ENCODE measurements at places on chromosomes 2 and 18.

- DNase-seq = no peak
Observed at GRCh38 chr2:16404551-16405300, 260.9 kb downstream of the CYRIA start.

- DNase-seq = no peak
Observed at GRCh38 chr18:3722649-3723433, 272.9 kb downstream of the TGIF1 start.

DNA sequence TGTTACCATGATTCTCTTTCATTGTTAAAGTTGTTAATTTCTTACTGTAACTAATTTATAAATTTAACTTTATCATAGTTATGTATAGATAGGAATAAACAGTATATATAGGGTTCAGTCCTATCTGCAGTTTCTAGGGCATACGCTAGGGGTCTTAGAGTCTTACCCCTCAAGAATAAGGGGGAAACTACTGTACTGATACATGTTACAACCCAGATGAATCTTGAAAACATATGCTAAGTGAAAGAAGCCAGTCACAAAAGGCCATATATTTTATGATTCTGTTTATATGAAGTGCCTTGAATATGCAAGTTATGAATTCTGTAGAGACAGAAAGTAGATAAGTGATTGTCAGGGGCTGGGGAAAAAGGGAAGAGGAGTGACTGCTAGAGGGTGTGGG lies 52.4 kb downstream of the RTN4 start:
- no peak for DNase-seq

GRCh38 chr2:157691131-157691530 lies 62.5 kb upstream of the ACVR1C start:
- DNase-seq = no peak

DNA sequence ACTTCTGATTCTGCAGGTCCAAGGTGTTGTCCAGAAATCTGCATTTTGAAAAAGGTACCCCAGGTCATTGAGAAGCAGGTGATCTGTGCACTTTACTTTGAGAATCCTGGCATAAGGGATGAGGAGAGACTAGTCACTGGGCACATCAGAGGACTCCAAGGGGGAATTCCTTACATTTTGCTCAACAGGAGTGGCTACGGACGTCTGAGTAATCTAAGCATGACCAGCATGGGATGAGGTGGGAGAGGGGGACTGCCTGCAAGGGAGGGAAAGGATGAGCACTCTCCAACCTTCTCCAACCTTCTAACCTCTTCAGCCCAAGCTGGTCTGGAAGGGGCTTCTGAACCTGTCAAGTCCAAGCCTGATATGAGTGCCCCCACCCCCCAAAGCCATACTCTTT lies 55.5 kb downstream of the MARCHF4 start:
- no peak for DNase-seq

DNA sequence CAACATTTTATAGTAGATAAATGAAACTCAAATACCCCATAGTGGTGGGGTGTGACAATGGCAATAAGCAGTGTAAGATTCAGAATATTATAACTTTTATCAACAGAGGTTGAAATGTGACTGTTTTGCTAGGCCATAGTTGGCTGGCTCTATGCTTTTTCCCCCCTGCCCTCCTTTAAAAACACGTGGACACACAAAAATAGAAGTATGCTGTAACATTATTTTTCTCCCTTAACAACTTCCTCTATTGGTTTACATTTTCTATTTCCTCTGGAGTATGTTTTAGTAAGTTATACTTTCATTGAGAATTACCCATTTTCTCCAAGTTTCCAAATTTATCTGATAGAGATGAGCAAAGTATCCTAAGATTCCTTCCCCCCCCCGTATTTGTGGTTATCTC lies 31.1 kb downstream of the NDUFAF7 start:
- no peak for DNase-seq

DNA sequence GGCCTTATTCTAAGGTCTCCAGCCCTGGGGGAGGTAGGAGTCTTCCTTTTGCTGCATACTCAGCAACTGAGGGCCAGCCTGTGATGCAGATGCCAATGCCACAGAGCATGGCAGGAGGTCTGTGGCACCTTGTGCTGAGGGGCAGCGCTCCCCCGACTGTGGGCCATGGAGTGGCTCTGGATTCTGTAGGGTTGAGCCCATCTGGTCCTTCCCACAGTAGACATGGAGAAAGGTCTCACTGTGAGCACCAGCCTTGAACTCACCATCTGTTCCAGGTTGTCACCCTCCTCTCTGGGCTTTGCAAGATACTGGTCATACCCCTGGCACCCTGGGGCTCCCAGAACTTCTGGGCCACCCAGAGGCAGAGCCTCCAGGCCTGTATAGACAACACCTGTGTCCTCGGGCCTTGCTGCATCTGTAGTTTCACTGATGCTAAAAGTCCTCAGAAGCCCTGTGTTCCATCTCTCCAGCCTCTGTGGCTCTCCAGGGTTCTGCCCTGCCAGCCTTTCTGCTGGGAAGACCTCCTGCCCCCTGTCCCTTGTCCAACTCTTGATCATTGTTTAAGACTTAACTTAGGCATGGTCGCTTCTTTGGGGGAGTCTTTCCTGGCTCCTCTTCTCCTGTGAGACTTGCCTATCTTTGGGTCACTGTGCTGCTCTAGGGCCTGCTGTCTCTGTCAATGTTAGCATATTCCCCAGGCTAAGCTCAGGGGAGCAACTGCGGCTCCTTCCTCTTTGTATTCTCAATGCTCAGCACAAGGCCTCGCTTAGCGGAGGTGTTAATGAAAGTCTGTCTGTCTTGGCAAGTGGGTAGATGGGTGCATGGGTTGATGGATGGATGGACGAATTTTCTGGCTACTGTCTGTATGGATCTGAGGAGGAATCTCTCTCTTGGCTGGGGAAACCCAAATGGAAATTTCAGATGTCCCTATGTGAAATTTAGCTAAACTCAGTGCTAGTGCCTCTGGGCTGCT lies 160.9 kb downstream of the DYSF start:
- no peak for DNase-seq

DNA sequence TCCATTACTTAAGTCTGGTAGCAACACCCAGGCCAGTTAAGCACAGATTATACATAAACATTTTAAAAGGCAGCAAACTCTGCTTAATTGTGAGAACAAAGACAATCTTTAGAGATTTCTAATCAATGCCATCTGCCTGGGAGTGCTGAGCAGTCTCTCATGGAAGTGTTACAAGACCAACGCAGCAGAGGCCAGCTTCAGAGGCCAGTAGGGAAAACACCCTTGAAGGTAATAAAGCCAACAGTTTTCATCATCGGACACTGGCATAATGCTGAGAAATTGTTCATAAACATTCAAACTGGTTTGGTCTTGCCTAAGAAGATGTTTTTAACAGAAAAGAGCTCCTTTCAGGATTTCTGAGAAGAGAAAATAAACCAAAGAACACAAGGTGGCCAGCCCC lies 35.0 kb downstream of the EPB41L3 start:
- no peak for DNase-seq

GRCh38 chr2:170340693-170341068 lies 162.7 kb downstream of the MYO3B start:
- DNase-seq = no peak

DNA sequence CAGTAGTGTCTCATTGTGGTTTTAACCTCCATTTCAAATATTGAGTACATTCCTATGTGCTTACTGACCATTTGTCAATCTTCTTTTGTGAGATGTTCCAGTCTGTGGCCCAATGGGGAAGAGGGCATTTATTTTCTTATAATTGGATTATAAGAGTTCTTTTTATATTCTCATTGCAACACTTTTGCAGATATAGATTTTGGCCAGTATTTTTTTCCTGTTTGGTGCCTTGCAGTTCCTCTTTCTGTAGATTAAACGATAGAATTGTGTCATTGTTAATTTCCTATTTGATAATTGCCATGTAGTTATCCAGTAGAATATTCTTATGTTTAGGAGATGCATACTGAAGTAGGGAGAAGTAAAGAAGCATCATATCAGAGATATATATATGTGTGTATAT lies 56.4 kb upstream of the CYTIP start:
- DNase-seq = no peak

DNA sequence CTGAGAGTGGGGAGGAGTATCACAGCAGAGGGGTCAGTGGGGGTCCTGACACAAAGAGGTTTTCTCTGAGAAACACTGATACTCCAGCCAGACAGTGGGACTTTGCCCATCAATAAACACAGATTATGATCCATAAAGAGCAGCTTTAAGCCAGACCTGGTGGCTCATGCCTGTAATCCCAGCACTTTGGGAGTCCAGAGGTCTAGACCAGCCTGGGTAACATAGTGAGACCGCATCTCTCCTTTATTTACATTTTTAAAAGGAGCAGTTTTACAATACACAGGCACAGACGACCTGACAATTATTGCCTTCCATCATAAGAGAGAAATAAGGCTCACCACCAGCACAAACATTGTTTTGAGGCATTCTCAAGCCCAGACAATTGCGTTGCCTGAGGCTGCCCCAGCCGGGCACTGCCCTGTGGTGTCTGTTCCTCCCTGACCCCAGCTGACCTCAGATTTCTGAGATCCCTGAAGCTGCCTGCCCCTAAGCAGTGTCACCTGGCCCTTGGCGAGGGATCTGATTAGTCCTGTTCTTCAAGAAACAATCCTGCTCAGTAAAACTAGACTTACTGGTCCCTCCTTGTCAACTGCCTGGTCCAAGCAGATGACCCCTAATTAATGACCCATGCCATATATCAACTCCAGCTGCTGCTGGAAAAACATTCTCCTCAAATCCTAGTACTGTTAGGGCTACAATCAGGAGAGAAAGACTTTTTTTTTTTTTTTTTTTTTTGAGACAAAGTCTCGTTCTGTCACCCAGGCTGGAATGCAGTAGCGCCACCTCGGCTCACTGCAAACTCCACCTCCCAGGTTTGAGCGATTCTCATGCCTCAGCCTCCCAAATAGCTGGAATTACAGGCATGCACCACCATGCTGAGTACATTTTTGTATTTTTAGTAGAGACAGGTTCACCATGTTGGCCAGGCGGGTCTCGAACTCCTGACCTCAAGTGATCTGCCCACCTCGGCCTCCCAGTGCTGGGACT lies 59.4 kb upstream of the SOS1 start:
- no peak for DNase-seq

- no peak for DNase-seq
Observed at GRCh38 chr2:74137651-74138599, 9.8 kb downstream of the BOLA3 start.

DNA sequence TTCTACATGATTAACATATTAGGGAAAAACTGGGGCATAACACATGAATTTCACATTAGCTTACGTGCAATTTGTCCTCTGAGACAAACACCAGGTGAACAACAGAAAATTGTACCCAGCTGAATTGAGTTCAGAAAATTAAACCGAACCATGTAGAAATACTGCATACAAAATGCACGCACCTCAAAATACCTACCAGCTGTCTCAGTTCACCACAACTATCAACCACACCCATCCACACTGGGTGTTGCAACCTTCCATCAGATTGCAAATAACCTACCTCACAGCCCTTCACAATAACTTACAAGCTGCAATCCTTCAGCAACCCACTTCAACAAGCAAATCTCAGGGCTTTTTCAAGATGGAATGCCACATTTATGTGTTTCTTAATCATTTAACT lies 55.9 kb downstream of the UNC50 start:
- no peak for DNase-seq

DNA sequence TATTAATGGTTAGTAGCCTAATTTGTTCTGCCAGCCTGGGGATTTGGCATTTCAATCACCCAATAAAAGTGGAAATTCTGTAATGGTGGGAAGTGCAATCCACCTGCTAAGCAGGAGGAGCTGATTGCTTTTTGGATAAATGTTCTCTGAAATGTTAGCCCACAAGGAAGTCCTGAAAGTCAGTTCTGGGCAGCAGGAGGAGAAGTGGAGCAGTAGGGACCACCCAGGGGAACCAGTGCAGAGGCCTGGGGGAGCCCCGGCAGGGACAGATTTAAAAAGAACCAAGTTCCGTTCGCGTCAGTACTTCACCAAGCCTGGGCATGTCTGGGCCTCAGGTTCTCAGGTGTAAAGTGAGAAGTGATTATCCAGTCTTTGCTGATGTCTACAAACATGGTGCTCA lies 248.5 kb upstream of the RAB6C start:
- DNase-seq = no peak

All from stimulated activated CD8-positive, alpha-beta memory T cell treated with anti-CD3 and anti-CD28 coated beads, Interleukin-2, amount 100 ng/mL, for 1 hour (primary cell).